Sciatic nerve (tissue), 2 donors: ENCODE measurements at places on chromosomes 3 and 15.

GRCh38 chr3:178001670-178002101 is 534.5 kb upstream of the KCNMB2 start:
- no peak for DNase-seq

DNA sequence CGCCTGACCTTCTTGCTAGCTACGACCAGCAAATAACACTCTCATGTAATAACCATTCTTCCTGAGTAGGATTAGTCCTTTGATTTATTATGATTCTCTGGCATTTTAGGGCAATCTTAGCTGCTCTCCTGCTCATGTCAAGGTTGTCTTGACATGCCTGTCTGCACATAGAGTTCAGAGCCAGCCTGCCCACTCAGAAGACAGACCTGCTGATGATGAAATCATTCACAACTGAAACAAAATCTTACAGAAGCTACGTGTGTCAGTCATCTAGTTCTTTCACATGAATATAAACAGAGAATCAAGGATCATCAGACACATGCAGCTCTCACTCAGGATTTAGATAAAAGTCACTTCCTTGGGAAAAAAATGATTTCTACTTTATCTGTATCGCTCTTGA is 173.6 kb upstream of the LYSMD4 start:
- DNase-seq: no peak

DNA sequence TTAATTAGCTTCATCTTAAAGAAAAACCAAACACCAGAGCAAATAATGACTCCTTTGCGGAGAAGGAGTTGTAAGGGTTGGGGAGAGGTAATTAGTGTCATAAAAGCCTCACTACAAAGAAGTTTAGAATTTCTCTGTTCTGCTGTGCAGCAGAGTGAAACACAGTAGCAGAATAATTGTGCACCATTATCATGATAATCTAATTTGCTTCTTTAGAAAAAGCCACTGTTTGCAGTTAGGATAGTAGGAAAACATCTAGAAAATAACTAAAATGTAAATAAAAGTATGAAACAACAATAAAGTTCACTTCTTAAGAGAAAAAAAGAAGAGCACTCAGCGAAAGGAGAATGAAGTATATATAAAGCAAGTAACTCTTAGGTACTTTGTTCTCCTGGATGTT is 5.5 kb downstream of the SHOX2 start:
- DNase-seq: no peak

DNA sequence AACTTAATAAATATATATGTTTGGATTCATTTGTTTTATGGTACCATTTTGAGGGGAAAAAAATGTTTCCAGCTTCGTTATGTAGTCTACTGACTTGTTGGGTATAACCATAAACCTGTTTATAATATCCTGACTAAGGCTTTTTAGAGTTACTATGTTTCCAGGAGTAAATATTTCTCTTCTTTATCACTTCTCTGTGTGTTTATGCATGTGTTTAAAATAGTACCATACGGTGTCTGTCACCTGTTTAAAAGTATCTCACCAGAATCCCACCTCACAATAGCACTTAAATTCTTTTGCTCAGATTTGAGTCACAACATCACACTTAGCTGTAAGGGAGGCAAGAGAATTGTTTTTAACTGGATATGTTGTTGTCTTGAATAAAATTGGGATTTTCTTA is 15.1 kb downstream of the LACTB start:
- DNase-seq: no peak

- DNase-seq: no peak
Observed at GRCh38 chr3:71497367-71497897, 86.1 kb downstream of the FOXP1 start.

DNA sequence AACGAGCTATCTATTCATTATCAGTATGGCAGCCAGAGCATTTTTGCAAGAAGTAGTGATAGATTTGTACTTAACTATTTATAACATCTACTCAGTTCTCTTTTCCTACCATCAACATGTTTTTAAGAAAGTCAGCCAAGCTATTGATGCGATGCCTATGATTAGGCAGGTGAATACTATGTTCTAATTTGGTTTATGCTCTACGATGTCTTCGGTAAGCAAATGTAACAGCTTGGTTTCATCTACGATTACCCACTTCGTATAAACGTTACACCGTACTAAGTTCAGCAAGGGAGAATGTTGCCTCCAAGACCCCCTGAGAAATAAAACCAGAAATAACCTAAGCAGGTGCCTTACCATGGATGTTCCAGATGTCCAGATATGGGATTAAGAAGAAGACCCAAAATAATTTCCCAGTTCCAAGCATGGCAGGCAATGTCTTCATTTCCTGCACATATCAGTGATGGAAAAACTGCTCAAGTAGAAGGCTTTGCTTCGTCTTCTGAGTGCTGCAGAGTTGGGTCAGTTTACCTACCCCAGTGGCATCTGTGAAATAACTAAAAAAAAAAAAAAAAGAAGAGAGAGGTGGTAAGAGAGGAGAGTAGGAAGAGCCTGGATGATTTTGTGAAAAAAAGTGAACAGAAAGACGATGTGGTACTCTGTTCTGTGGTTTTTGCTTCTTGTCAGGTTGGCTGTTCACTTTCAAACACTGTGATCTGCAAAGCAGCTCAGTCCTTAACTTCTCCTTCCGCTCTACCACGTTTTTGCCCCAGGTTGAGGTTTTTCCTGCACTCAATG is at the start of gene BTLA:
Gene BTLA (minus strand): TSS at position 559 of the 798 bp plus-strand sequence. CDS start 114 bp downstream, at position 445.
- no peak for DNase-seq

DNA sequence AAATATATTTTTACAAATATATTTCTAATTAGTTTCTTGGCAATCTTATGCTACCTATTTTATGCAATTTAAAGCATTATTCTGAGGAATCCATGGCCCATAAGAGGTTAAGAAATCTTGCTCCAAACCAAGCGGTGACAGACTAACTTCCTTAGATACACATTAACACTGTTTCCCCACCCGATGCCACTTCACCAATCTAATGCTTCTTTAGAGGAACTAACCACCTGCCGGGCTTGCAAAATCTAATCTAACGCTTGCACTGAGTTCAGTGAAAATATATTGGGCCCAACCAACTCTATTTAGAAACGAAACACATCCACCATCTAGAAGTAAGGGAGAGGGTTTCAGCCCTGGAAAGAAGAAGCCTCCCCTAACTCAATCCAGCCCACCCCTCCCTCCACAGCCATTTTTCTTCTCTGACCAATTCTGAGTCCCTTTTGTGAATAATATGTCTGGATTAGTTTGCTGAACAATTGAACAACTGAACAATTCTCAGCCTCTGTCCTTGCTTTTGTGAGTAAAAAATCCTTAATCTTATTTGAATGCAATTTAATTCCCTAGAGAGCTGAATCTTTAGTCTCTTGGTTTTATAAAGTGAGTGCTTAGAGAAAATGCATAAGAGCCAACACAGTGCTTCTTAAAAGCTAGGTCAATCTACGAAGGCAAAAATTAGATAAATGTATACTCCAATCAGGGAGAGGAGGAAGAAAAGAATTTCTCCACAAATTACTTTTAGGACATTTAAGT is 150.4 kb upstream of the ADAMTS9 start:
- DNase-seq: no peak

GRCh38 chr15:100710744-100711515 is 108.5 kb downstream of the ASB7 start:
- no peak for DNase-seq

- DNase-seq: no peak
Observed at GRCh38 chr15:81516461-81516860, 142.4 kb upstream of the TMC3 start.

- DNase-seq: no peak
Observed at GRCh38 chr3:72280876-72281275, 495.9 kb upstream of the PROK2 start.

- DNase-seq: no peak
Observed at GRCh38 chr3:36501616-36502015, 121.3 kb downstream of the STAC start.

GRCh38 chr3:66110840-66111239 is 72.1 kb upstream of the MAGI1 start:
- DNase-seq: no peak

DNA sequence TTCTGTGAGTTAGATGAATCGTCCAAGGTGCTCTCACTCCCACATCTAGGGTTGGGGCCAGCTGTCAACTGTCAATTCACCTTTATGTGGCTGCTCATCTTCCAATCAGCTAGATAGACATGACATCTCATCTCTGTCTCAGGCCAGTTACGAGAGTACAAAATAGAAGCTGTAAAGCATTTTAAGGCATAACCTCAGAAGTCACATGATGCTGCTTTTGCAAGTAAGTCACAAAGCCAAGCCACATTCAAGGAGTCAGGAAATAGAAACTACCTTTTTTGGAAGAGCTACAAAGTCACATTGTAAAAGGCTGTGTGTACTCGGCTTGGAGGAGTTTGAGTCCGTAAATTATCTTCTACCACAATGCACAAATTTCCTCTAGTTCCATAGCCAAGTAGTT is 5.1 kb upstream of the CCR1 start:
- DNase-seq: no peak

- no peak for DNase-seq
Observed at GRCh38 chr3:131518680-131519079, 15.9 kb upstream of the MRPL3 start.

DNA sequence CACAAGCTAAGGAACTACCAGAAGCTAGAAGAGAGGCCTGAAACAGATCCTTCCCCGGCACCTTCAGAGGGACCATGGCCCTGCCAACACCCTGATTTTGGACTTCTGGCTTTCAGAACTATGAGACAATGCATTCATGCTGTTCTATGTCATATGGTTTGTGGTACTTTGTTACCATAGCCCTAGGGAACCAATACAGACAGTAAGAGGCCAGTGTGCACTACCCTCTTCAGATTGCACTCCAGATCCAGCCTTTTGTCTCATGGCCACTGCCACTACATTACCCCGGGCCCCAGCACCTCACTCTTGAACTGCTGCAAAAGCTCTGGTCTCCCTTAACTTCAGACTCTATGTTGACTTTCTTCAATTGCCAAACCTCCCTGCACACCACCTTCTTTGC is 24.0 kb downstream of the AAGAB start:
- no peak for DNase-seq

DNA sequence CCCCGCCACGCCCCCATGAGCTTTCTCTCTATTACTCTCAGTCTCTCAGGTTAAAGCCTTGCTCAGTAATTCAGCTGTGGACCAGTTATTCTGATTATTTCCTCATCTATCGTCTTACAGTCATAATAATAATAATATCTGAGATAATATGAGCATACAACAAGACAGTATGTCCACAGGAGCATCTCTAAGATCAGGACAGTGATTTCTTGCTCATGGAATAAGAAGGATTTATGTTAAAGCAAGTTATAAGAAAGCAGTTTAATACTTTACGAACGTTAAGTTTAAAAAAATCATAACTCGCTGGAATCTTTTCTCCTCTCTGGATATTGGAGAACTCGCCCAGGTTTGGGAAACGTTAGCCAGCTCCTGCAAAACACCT is 643 bp upstream of the LMCD1 start:
- no peak for DNase-seq

- DNase-seq: no peak
Observed at GRCh38 chr3:196357905-196358304, 19.7 kb upstream of the TM4SF19 start.

- no peak for DNase-seq
Observed at GRCh38 chr3:108202834-108203233, 19.4 kb downstream of the IFT57 start.

DNA sequence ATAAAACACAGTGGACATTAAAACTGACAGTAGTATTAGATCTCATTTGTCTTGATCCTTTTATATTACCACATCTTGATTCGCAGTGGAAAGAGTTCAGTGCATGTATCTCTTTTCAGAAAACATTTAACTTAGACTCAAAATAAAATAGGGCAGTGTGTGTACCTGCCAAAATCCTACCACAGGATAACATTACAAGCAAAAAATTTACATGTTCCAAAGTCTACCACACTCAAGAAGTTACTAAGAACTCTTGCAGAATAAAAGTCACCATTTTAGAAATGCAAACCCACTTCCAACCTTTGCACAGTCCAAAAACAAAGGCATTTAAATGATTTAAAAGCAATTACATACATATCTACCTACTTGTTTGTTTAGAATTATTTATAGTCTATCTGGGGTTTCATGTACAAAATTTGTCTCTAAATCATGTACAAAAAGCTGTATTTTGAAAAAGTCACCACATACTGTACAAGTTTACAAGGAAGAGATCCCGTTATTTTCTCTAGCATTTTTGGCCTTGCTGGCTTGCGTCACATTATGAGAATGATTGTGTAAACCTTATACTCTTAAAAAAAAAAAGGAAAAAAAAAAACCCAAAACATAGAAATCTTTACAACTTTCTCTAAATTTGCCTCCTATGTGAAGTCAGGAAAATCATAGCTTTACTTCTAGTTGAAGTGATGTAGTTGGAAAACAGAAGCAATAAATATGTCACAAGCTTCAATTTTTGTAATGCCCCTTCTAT is 153.8 kb downstream of the ADAM10 start:
- DNase-seq: no peak

DNA sequence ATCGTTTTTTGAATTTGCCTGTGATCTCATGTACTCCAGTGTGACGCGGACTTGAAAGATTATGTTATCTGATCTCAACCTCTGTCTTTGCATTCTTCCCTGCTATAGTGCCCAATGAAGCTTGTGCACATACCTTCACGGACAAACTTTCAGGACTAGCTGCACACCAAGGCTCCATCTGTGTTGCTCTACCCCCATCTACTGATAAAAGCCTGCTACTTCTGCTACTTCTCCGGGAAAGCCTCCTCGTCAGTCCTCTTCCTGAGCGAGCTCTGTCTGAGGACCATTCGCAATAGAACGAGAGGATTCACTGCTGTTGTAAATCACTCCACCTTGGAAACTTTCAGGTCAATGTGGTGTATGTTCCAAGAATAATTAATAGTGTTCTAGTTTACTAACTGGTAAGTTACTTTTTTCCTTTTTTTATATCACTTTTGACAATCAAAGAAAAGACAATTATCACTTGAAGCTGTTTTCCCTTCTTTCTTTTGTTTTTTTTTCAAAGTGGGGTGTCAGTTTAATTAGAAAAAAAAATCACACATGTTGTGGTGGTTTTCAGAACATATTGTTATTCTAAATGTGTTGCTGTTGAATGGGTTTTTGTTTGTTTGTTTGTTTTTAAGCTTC is 217.6 kb downstream of the ARRDC4 start:
- peak; percentile 59 for DNase-seq

DNA sequence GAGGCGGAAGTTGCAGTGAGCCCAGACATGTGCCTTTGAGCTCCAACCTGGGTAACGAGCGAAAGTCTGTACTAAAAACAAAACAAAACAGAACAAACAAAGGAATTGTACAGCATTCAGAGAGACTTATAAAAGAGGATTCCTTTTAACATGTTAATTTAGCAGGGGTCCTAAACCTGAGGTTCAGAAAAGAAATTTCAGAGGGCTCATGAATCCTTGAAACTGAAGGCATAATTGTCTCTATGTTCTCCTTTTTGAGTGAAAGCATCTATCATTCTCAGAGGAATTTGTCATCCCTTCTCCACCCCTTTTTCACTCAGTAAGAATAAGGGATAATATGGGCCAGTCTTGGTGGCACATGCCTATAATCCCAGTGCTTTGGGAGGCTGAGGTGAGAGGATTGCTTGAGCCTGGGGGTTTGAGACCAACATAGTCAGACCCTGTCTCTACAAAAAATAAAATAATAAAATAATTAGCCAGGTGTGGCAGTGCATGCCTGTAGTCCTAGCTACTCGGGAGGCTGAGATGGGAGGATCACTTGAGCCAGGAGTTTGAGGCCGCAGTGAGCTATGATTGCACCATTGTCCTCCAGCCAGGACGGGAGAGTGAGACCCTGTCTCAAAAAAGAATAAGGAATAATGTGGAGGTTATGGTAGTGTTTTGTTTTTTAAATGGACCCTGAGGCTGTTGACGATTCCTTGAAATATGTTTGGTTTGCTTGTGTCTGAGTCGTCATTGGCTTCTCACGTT is 309.1 kb upstream of the C2CD4B start:
- no peak for DNase-seq

- DNase-seq: no peak
Observed at GRCh38 chr15:40637221-40637745, 43.2 kb downstream of the KNL1 start.
